Left colon (tissue), 2 donors: ENCODE measurements at places on chromosomes 2 and 18. TPM values are rescaled to one million over a fixed set of nuclear protein-coding genes. Genes with fewer than 3 reads are reported as not detected.

GRCh38 chr2:15744820-15745219 lies 153.2 kb downstream of the DDX1 start:
- DNase-seq: no peak

GRCh38 chr2:145026456-145027455 lies 506.8 kb upstream of the ZEB2 start:
- DNase-seq: no peak

GRCh38 chr2:70516596-70516995 lies 37.0 kb downstream of the TGFA start:
- no peak for DNase-seq

- no peak for DNase-seq
Measured at GRCh38 chr2:230654057-230654456, 58.6 kb upstream of the CAB39 start.

DNA sequence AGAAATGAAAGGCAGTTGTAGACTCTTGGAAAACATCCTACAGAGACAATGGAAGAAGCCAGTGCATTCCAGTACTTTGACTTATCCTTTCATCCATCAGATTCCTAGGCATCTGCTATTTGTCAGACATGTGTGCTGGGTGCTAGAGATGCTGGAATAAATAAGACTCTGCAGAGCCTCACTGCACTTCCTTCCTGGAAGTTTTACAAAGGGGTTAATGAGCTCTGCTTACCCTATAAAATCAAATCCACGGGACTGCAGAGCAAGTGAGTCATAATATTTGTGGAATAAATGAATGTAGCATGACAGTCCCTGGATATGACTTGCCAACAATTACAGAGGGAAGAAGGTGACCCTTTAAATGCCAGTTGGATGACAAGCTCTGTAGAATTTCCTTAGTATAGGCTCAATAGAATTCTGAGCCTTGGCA lies 52.7 kb upstream of the NPAS2 start:
- no peak for DNase-seq

DNA sequence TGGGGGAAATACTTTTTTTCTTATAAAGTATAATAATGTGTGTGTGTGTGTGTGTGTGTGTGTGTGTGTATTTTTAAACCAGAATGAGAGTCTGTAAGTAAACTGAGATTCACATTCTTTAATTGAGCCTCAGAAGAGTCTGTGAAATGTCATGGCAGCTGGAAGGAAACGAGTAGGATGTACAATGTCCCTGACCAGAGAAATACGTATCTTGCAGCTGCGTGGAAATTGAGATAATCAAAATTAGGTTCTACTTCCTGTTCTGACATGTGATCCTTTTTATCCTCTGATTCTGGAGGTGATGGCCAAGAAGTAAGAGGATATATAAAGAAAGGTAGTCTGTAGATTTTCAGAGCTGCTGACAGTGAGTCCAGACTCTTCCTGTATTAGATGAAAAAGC lies 50.0 kb downstream of the SH3RF3 start:
- no peak for DNase-seq

- no peak for DNase-seq
Measured at GRCh38 chr2:8662239-8662879, 19.5 kb upstream of the ID2 start.

- DNase-seq: no peak
Measured at GRCh38 chr18:36152781-36153180, 23.1 kb downstream of the ELP2 start.

DNA sequence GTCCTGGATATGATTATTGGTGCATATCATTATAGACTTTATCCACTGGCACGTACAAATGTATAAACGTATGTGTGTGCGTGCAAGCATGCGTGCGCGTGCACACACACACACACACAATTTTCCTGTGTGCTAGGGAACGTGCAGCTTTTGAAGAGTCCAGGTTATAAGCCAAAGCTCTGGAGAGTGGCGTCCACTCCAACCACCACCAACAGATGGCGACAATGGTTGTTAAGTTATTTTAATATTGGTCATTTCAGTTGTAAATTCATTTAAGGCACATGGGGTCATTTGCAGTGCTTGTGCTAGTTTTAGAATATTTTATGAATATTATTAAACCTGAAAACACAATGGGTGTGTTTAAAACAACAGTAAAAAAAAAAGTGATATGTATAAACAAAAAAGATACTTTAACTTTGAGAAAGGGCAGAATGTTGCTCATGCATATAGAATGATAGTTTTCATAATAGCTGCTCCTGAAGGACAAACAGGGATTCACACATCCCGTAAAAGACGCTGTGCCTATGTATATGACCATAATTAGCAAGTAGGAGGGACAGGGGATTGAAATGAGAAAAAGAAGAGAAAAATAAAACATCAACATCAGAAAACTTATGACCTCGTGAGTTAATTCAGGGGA lies 124.2 kb upstream of the ITGB6 start:
- peak; percentile 28 for DNase-seq

GRCh38 chr2:172084645-172085459 lies 455 bp upstream of the DLX1 start:
- peak; percentile 78 for DNase-seq

DNA sequence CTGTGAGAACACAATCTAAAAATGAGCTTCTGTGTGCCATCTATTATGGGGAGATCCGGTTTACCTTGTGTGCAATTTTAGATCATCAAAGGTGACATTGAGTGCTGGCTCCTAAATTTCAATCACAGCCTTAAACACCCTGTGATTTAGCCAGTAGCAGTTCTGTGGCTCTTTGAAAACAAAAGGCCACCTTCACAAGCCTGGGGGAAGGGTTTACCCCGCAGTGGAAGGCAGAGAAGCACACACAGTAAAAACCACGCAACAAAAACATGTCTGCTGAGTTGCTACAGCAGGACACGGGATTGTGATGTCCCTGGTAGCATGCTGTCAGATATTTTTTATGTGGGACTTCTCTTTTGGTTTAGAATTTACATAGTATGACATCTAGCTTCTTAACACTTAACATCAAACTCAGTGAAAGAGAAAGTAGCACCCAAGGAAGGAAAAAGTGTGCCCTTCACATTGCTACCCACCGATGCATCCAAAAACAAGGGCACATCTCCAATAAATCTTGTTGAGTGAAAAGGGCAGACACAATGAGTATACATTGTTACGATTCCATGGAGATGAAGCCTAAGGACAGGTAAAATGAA lies 56.1 kb upstream of the RNF152 start:
- no peak for DNase-seq

DNA sequence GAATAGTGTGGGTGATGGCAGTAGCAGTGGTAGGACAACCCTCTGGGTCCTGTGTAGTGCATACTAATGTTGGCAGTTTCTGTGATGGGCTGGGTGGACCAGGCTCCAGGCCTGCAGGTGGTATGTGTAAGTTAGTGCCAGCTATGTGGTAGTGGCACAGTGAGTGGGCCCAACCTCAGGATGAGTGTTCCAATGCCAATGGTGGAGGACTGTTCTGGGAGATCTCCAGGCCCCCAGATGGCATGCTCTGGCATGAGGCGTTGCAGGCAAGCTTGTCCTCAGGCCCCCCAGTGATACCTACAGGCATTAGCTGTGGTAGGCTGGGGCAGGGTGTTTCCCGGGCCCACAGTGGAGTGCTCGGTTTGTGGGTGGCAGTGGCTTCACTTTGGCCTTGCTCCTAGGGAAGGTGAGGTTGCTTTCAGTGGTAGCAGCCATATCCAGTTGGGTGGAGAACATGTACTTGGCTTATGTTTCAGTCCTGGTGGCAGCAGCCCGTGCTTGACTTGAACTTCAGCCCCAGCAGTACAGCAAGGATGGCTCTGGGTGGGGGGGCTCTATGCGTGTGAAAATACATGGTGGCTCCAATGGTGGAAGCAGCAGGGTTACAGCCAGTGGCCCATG lies 32.4 kb downstream of the TEX51 start:
- DNase-seq: no peak

- peak; percentile 54 for DNase-seq
Measured at GRCh38 chr18:21741562-21742314, 1.1 kb downstream of the MIB1 start.

GRCh38 chr18:63539904-63540510 lies 2.2 kb upstream of the SERPINB12 start:
- DNase-seq: no peak

DNA sequence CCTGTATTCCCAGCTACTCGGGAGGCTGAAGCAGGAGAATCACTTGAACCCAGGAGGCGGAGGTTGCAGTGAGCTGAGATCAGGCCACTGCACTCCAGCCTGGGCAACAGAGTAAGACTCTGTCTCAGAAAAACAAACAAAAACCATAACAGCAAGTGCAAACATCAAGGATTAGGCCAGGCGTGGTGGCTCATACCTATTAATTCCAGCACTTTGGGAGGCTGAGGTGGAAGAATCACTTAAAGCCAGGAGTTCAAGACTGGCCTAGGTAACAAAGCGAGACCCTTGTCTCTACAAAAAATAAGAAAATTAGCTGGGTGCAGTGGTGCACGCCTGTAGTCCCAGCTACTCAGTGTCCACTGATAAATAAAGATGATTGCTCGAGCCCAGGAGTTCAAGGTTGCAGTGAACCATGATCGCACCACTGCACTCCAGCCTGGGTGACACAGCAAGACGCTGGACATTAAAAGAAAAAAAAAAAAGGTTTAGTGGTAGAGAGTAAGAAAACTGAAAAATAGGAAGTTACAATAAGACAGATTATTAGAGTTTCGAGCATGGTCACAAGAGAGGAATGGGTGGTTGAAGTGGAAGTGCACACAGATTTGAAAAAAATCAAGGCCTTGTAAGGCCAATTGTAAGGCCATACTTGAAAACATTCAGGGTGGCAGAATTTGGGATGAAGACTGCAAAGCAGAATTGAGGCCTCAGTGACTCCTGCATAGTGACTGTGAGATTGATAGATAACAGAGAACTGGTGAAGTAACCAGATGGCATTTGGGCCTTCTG lies 6.4 kb upstream of the KCMF1 start:
- no peak for DNase-seq

- no peak for DNase-seq
Measured at GRCh38 chr2:12314127-12314760, 402.5 kb upstream of the TRIB2 start.

GRCh38 chr2:218323526-218324472 lies 31.5 kb upstream of the TMBIM1 start:
- peak; percentile 66 for DNase-seq

DNA sequence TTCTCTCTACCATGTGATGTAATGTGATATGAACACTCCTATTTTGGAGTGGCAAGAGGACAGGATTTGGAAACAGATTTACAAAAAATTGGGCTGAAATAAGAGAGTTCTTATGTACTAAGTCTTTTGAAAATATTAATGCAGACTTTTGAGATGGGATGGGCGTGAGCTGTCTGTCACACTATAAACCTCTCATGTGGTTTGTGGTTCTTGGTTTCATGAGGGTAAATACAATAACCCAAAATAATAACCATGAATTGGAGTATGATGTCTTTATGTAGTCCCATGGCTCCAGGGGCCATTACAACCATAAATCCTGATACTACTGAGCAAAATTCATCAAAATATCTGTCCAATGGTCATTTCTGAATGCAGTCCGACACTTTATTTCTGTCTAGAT lies 668.0 kb downstream of the MBD2 start:
- DNase-seq: no peak

The BOLL gene
- total RNA-seq: not detected

The LBX2 gene
- 1.7 TPM for total RNA-seq

The REEP1 gene
- total RNA-seq: 4.2 TPM

The ALMS1 gene
- 11.2 TPM for total RNA-seq

The TBC1D8 gene
- total RNA-seq: 16.1 TPM

The IL1RL2 gene
- 1.1 TPM for total RNA-seq

The VWA3B gene
- total RNA-seq: 2.9 TPM

The HSBP1L1 gene
- total RNA-seq: 77.8 TPM

The PROKR1 gene
- total RNA-seq: not detected

The TMEM247 gene
- total RNA-seq: not detected

The TMEM178A gene
- 2.0 TPM for total RNA-seq

The CD8B2 gene
- total RNA-seq: 0.06 TPM

The RGPD6 gene
- 44.8 TPM for total RNA-seq
